ENCODE measurements at places on chromosomes 7 and 10. TPM values are rescaled to one million over a fixed set of nuclear protein-coding genes. Genes with fewer than 3 reads are reported as not detected.

DNA sequence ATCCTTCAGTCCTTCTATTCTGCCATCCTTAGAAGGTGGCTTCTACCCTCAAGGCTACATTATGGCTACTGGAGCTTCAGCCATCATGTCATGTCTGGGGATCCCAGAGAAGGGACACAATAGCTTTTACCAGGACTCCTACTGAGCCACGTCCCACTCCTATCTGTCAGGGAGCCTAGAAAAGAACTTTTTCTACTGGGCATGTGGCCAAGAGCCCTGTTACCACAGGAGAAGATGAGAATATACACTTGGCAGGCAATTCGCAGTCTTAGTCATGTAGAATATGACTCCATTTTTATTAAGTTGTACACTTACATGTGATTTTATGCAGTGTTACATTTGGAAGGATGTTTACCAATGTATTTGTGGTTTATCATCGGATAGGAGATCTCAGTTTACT, 64.6 kb upstream of the KCNMA1 start:
- no peak for DNase-seq

DNA sequence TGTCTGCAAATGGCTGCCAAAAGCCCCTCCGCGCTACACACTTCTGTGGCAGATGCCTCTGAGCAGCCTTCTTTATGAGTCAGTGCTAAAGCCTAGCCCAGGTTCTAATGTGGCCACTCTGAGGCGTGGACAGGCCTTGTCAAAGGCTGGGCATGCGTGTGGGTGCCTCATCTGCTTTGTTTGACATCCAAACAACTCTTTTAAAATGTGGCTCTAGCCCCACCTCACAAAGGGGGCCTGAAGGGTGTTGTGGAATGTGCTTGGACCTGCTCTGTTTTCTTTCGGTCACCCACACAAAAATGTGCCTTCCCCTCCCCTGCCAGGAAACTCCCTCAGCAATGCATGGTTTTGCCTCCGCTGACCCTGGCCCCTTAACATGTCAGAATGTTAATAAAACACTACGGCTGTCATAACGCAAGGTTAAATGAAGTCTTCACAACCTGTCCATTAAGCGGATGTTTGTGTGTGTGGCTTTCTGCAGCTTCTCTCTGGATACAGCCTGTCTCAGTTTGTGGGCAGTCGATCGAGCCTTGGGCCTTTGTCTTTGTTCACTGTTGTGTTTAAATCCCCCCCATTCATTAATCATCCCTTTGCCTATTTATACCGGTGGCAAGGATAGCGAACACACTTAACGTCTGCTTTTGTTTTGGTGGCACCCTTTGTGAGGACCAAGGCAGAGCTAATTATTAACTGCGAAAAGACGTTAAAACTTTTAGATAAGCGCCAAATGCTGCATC, 718.9 kb downstream of the LRMDA start:
- DNase-seq, result no peak

- peak; percentile 61 for DNase-seq
These were observed 15.8 kb upstream of the DUSP5 start for GRCh38 chr10:110481919-110482318.

DNA sequence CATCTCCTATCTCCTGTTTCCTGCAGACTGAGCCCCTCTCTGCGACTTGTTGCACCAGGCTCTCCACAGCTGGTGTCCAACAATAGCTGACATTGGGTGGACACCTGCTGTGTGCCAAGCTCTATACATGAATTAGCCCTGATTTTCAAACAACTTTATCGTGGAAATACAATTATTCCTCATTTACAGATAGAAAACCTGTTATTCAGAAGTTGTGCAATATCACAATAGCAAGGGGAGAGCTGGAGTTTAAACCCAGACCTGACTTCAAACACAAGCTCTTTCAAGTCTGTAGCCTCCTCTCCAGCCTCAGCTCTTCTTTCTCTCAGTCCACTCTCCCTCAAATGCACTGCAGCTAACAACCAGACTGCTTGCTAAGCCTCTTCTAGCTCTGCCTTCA, 168.8 kb downstream of the HECW1 start:
- DNase-seq, result no peak

GRCh38 chr7:47601881-47602249, 20.0 kb upstream of the TNS3 start:
- DNase-seq, result no peak

GRCh38 chr7:29749701-29750321, 56.5 kb upstream of the WIPF3 start:
- no peak for DNase-seq

GRCh38 chr10:34622945-34623344, 192.2 kb downstream of the PARD3 start:
- no peak for DNase-seq

DNA sequence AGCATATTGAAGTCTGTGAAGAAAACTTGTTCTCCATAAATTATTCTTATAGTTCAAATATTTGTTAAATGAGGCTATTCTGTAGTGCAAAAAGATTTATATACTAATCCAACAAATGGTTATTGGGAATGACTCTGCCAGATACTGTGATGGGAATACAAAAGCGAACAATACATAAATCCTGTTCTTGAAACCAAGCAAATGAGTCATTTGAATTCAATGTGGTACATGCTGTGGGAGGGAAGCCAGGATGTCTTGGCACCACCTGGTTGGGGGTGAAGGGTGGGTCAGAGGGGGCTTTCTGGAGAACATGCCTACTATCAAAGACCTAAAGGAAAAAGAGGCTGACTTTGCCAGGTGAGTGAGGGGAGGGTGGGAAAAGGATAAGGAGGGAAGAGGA, 594.2 kb downstream of the CALN1 start:
- DNase-seq, result no peak

DNA sequence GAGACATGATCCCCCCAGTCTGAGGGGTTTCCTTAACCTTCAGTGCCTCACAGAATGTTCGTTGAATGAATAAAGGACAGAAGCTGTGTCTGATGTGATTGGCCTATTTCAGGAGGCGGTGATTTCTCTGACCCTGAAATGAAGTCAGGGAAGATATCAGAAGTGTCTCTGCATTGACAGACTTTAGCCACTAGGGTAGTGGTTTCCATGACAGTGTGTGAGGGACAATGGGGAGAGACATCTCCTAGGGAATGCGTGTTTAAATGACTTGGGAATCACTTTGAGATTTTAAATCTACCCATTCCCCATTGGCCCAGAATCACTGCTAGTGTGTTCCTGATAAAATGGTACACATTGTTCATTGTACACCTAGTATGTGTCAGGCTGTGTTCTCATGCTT, 132.0 kb downstream of the CFAP58 start:
- no peak for DNase-seq

DNA sequence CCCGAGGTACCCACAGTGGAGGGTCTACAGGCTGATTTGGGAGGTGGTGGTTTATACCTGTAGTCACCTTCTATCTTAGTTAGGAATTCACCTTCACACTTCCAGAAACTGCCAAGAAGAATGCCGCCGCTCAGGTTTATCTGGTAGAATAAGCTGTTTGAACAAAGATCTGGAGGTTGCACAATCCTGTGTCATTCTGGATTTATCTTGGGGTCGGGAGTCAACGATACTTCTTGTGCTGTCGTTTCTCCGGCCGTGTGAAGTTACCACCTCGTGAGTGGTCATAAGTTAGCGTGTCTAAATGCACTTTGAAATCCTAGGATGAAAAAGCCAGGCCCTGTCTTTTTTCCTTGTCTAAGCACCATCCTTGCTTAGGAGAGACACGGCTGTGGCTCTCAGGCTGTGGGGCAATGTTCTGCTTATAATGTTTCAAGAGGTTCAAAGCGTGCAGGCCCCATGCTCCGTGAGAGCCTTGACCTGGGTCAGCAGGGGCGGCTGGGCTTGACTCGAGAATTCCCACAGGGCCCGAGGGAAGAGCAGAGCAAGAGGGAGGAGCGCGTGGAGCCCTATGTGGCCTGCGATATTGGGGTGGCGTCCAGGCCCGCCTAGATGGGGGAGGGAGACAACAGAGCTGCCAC, 35.5 kb downstream of the GRIFIN start:
- DNase-seq, result no peak

DNA sequence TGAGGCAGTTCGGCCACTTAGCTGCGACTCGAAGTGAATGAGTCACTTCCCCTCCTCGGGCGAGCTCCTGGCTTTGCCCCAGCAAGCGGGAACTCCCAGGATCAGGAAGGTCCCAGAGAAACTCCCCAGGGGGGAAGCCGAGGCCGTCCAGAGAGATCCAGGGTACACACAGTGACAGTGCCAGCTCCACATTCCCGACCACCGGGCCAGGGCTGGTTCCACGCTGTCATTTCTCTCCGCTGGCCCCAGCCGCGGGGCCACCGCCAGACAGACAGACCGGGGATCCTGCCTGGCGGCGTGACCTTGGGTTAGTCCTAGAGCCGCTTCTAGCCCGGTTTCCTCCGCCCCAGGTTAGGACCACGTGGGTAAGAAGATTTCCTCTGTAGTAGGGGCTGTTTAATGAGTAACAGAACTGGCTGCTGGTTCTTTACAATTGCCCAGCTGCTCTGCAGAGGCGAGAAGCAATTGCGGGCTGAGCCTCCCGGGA, 463 bp upstream of the UPP1 start:
- DNase-seq, result peak; percentile 98

DNA sequence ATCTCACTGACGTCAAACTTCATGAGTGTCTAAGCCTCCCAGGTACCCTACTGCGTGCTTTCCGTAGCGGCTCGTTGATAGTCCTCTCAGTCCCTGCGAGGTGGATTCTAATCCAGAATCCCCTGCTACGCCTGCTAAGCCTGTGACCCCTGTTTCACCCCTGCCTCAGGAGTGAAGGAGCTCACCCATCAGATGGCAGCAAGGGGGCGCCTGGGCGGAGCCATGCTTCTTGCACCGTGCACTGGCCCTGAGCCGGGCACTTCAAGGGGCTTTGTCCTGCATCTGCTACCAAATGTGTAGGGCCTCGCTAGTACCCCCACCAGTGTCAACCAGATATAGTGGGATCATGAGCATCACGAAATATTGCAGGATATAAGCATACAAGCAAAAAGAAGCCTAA, 918 bp upstream of the STRA8 start:
- DNase-seq, result no peak

DNA sequence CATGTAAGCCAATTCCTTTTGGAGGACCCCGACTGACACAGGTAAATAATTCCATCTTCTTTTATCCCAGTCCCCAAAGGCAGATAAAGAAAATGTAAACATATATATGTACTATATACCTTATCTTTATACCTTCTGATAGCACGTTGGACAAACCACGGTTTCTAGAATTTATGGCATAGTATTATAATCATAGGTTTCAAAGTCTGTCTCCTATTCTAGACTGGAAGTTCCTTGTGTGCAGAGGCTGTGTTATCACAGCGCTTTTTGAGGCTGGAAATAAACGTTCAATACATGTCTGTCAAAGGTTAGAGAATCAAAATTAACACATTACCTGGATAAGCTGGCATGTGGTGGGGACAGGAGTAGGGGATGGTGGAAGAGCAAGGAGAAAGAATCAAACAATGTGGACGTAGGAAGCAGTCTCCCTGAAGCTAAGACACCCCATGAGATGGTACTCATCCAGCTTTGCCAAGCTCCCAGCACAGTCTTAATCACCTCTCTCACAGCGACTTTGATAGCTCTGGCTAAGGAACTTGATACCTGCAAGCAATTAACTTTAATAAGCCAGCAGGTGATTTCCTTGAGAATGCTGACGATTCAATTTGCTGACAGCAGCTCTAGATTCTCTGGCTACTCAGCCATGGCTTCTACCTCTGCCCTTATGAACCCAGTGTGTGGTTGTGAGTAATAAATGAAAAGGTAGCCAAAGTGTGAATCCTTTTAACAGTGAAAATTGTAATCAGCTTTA, 208.4 kb upstream of the LRRTM3 start:
- DNase-seq, result no peak

DNA sequence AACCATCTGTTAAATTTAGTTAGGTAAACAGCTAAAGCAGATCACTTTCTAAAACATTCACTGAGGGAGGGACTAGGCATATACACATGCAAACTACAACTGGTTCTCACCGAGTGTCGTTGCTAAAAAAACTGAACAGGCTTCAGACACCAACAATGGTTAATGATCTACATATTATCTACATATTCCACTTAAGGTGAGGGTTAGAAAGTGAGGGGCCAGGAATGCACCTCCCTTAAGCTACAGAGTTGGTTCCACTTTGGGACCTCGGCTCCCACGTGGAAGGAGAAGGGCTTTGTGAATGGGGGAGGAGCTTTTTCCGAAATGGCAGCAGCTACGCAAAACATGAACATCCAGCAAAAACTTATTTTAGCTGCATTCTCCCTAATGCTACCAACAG, 5.8 kb downstream of the CTBP2 start:
- DNase-seq, result no peak

GRCh38 chr7:16685535-16685934, 39.6 kb downstream of the BZW2 start:
- no peak for DNase-seq

- no peak for DNase-seq
These were observed 411.1 kb upstream of the MGMT start for GRCh38 chr10:129055986-129056385.

GRCh38 chr10:106474876-106475275, 689.6 kb downstream of the SORCS1 start:
- DNase-seq, result no peak

GRCh38 chr7:28573651-28574301, 161.5 kb downstream of the CREB5 start:
- no peak for DNase-seq

GRCh38 chr7:148719753-148720152, 21.1 kb downstream of the CUL1 start:
- no peak for DNase-seq

- no peak for DNase-seq
These were observed 265.1 kb downstream of the ZEB1 start for GRCh38 chr10:31584098-31584631.

AMZ1 gene
- not detected for total RNA-seq

MDH2 gene
- 69.9 TPM for total RNA-seq

ZNF804B gene
- total RNA-seq, result not detected

PRKCQ gene
- total RNA-seq, result not detected

TSPAN14 gene
- total RNA-seq, result 60.8 TPM

OR2A1 gene
- not detected for total RNA-seq

OR6V1 gene
- not detected for total RNA-seq

SLC18A2 gene
- total RNA-seq, result not detected

All from SJSA1 (cell line).